HAP-1 (cell line): ENCODE measurements at places on chromosomes 5 and 9.

DNA sequence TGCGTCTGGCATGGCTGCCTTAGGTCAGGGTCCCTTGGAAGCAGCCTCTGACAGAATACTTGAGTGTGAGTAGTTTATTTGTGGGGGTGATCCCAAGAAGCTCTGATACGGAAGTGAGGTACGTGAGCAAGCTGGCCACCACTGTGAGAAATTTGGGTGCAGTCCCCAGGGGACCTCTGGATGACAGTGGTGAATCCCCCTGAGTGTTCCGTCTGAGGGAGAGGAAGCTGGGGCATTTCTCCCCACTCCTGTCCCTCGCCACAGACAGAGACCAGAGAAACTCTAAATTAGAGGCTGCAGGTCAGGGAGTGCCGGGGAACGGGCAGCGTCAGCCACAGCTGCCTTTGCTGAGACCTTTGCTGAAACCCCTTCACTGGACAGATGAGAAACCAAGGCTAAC lies 155.9 kb upstream of the COL5A1 start:
- no peak for DNase-seq

GRCh38 chr5:66848749-66849641 lies 252.8 kb downstream of the MAST4 start:
- no peak for DNase-seq

- no peak for DNase-seq
Observed at GRCh38 chr5:32531885-32532520, 53.4 kb upstream of the SUB1 start.

DNA sequence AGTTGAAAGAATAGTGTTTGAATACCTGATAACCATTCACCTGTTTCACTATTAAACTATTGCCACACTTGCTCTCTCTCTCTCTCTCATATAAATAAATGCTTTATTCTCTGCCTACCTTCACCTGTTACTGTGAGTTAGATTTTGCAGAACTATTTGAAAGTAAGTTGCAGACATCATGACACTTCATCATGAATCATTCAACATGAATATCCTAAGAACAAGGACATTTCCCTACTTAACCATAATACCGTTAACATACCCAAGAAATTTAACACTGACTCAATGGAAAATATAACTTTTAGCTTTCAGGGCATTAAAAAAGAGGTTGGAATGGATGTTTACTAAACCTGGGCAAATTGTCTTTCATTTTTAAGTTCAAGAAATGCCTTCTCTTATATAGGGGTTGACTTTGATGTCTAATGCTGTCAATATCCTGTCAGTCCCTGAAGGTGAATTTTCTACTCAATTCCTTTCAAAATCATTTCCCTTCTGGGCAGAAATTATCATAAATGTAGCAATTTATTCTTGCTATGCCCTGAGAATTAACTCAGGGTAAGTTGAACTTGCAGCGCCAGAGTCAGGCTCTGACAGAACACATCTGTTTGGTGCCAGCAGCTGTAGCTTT lies 582.6 kb upstream of the TLE4 start:
- no peak for DNase-seq

GRCh38 chr5:115381911-115382662 lies 85.6 kb upstream of the CCDC112 start:
- no peak for DNase-seq

- DNase-seq: no peak
Observed at GRCh38 chr9:4680750-4681149, 1.4 kb downstream of the CDC37L1 start.

DNA sequence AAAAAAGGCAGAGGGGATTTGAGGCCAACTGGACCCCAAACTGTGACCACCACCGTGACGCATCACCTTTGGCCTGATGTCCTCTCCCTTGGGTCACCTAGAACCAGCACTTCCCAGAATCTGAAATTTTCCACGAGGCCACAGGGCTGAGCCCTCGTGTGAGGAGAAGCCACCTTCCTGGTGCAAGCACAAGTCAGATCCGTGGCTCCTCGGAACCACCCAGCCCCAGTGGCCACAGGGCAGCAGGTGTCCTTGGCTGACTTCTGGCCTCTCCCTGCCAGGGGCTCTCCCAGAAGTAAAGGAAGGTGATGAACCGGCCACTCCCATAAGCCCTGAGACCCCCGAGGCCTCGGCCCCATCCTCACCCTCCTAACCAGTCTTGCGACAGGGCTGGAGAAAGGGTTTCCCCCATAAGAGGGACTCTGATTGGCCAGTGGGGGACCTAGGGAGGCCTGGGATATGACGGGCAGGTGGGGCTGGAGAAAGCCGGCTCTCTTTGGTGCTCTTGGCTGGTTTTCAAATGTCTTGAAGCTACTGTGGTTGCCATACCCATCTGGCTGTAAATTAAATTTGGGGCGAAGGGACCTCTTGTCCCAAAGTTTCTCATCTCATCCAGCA lies 20.9 kb upstream of the HMCN2 start:
- DNase-seq: no peak

- no peak for DNase-seq
Observed at GRCh38 chr9:86700629-86701028, 246.7 kb downstream of the GAS1 start.

DNA sequence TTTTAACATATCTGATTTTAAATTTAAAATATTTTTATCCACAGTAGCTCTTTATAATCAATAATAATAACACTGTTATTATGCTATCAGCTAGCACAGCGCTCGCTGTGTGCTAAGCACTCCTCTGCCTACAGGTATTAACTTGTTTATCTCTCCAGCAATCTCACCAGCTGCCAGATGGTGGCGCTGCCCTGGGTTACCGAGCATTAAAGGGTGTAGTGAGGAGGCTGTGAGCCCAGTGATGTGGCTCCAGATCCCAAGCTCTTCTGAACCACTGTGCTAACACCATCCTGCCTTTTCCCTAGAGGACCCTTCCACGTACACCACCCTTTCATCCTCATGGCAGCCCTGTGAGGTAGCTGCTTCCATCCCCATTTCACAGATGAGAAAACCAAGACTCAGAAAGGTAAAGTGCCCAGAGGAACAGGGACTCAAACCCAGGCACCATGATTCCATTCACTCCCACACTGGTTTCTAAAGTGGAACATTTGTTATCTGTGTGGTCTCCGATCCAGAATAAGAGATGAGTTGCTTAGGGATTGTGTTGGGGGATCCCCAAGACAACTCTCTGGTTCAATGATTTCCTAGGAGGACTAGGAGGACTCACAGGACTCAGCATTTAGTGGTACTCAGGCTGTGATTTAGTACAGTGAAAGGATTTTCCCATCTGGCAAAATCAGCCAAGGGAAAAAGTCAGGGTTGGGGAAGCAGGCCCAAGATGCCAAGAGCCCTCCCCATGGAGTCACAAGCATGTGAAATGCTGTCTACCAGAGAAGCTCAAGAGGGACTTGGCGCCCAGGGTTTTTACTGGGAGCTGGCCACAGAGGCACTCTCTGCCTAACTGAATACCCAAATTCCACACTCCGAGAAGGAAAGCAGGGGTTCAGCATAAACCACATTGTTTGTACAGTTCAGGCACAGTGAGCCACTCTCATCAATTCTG lies 7.0 kb downstream of the IGFBPL1 start:
- DNase-seq: peak; percentile 85

DNA sequence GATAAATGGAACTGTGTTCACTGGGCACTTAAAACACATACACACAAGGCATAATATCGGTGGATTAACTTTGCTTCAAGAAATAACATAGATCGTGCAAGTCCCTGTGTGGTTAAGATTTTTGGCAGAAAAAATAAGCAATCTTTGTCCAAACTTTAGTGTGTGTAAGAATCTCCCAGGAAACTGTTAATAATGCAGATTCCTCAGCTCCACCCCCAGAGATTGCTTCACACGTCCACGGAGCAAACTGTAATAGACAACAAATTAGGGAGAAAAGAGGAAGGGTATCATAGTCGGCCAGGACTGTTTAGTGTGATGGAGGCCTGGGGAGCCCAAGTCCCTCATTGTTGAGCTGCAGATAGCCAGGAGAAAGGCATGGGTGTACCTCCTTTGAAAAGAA lies 84.8 kb downstream of the PJA2 start:
- no peak for DNase-seq

DNA sequence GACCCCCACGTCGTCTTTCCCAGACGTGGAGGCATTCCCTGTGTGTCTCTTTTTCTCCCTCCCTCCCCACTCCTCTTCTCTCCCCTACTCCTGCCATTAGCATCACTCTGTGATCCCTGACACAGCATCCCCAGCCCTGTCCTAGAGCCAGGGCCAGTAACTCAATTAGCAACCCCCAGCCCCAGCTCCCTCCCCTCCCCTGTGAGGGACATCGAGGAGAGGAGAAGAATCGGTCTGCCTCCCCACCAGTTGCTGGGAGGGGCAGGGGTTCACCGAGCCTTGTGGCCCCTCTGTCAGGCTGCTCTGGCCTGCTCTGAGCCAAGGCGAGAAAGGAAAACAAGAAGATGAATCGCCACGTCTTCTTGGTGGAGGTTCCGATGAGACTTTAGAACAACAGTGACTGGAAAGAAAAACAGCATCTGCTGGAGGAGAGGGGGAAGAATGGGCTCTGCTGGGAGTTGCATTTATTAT lies 123.1 kb downstream of the PAPPA start:
- DNase-seq: no peak

DNA sequence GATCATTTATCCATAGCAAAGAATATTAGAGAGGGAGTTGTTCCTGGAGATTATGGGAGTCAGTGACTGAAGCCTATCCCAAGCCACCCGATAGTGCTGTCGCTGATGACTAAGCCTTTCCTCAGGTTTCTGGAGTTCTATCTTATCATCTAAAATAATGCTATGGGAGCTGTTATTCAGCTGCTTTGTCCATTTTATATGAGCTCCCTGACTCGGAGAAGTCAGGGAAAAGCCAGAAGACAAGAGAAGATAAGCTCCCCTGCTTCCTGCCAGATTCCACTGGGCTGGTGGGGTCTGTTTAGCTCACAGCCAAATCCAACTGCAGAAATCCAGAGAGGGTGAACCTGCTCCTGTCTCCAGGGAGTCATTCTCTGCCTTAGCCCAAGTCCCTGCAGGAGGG lies 148.2 kb downstream of the DROSHA start:
- no peak for DNase-seq

- DNase-seq: no peak
Observed at GRCh38 chr5:146193285-146193684, 10.1 kb upstream of the RBM27 start.

DNA sequence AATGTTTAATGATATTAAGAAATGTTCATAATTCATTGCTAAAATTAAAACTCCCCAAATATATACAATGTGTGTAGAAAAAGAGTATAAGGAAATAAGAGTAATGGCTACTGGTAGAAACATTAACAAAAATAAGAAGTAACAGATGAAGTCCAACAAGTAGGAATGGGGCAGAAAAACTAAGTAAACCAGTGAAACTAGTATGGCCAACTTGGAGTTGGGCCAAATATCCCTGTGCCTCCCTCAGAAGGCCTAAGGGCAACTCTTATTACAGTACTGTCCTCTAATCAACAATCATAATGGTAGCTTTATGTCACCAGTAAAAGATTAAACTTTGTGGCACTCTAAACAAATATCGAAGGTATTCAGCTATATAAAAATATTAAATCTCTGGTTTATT lies 93.5 kb downstream of the SSBP2 start:
- DNase-seq: peak; percentile 27

DNA sequence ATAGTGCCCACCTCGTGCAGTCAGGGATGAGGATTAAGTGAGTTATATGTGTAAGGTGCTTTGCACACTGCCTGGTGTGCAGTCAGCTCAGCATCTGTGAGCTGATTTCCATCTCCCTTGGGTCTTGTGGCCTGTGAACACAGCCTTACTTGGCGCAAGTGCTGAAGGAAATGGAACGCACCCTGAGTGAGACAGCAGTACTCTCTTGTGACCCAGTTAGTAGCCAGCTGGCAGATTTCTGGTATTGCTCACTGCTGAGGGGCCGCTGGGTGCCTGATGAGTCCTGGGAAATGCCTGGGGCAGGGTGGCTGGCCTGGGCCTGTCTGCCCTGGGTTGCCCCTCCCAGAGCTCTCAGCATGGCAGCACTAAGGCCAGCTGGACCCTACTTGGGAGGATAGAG lies 90.9 kb upstream of the BOD1 start:
- no peak for DNase-seq

GRCh38 chr9:110908894-110909293 lies 129.4 kb downstream of the LPAR1 start:
- no peak for DNase-seq

- no peak for DNase-seq
Observed at GRCh38 chr9:116821633-116822229, 134.6 kb downstream of the TRIM32 start.

DNA sequence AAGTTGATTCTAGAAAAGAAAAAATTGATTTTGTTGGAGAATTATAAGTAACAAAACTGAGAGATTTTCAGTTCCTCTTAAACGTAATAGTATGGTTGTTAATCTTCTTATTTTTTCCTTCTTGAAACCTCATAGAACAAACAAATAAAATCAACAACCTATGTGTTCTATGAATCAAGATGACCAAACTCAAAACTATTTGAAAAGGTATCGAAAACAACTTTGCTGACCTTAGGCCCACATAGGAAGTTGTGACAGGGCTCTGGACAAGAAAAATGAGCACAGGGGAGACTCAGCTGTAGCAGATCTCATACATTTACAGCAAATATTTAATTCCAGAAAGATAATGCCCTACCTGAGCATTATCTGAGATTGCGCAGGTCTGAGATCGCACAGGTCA lies 169.4 kb upstream of the CCNH start:
- no peak for DNase-seq

- DNase-seq: no peak
Observed at GRCh38 chr5:135545099-135545498, 9.3 kb upstream of the NEUROG1 start.

- DNase-seq: no peak
Observed at GRCh38 chr9:9750719-9751118, 862.1 kb downstream of the PTPRD start.

DNA sequence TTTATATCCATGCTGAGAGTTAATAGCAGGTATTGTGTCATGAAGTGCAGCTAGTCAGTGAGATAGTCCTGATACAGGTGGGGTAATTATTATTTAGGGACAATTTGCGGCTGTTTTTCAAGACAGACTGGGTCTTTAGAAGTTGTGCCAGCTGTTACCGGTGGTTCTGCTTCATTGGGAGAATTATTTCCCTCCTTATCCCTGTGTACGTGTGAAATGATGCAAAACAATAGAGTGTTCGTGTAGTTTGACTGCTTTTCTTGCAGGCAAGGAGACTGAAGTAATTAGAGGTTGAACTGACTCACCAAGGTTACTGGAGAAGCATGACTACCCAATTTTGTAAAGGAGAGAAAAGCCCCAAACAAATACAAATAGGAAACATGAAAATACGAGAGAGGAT lies 101.7 kb downstream of the ARRDC3 start:
- DNase-seq: no peak

DNA sequence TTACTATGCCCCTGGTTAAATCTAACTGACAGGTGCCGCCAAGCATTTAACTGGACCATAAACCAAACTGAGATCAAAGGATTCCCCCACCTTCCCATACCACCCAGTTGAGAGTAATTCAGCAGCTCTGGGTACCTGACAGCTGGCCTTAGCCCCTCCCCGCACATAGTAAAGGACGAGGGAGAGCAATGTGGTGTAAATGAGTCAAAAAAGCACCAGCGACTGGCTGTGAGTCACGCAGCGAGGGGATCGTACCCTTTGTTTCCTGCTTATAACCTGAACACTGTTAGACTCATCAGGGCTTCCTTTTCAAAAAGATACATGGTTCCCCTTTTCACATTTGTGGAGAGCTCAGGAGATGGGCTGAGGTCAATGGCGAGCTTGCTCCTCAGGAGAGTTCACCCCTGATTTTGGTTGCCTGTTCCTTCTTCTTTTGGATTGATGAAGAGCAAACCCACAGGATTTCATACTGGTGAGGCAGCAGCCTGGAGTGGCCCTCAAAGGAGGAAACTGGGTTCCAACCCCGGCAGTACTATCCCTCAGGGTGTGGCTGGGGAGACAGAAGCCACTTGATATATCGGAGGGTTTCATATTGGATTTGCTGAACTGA lies 71.5 kb downstream of the ANKRD33B start:
- no peak for DNase-seq

GRCh38 chr9:10721301-10721700 lies 108.5 kb upstream of the PTPRD start:
- no peak for DNase-seq
